ENCODE measurements at places on chromosomes 12 and 14.

- DNase-seq, result no peak
These were observed 134.3 kb downstream of the MED13L start for GRCh38 chr12:116142936-116143898.

- DNase-seq, result no peak
These were observed 17.9 kb upstream of the RCOR1 start for GRCh38 chr14:102574281-102575159.

DNA sequence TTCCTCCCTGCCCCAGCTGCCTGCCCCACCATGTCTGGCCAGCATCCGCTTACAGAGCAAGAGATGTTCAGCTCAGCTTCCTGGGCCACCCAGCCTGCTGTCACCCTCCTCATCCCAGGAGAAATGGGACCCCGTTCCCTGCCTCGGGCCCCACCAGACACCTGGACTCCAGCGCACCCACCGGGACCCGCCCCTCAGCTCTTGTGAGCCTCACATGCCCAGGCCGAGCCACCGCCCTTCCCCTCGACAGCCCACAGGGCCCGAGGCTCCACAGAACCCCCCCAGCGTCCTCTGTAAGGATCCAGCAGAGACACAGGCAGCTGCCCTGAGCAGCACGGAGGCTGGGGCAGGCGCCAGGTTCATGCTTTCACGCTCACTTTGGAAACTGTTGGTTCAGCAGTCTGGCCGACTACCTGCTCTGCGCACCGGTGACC is 18.4 kb upstream of the C14orf180 start:
- DNase-seq, result no peak

DNA sequence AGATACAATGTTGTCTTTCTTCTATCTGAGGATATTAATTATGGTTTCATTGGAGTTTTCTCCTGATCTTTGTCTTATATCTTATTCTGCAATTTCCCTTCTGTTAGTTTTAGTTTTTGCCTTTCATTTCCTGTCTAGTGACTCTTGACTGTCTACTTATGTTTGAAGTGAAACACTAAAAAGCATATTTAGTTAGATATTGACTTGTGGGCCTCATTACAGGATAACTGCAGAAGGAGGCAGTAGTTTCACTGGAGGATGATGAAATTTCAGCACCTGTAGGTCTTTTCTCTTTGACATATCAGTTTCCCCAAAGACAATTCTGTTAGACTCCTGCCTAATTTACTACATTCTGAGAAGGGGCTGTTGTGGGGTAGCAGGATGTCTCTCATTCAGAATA is 97.5 kb upstream of the NEDD1 start:
- DNase-seq, result no peak

GRCh38 chr14:23588884-23589598 is 10.5 kb upstream of the JPH4 start:
- peak; percentile 81 for DNase-seq

DNA sequence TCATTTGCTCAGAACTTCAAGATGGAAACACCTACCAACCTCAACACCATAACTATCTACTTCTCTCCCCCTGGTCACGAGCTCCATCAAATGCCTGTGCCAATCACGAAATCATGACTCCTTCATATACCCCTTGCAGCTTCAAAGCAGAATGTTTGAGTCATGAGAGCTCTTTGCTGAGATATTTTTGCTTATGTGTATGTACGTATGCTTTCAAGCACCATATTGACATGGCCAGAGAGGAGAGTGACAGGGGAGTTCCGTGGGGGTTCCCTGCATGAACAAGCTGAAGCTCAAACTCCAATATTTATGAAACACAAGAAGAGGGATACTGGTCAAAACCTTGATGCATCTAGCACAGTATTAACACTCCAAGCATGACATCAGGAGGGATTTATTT is 374.4 kb downstream of the DPF3 start:
- no peak for DNase-seq

- no peak for DNase-seq
These were observed 210.4 kb upstream of the NUDT4 start for GRCh38 chr12:93167331-93167730.

DNA sequence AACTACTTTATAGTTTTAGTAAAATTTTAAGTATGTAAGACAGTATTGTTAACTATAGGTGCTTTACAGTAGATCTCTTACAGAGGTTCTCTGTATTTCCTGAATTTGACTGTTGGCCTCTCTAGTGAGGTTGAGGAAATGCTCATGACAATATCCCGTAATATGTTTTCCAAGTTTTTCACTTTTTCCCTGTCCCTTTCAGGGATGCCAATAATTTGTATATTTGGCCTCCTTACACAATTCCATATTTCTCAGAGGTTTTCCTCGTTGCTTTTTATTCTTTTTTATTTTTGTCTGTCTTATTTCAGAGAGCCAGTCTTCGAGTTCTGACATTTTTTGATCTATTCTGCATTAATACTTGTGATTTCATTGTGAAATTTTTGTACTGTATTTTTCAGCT is 233.7 kb upstream of the PDE3A start:
- DNase-seq, result no peak

DNA sequence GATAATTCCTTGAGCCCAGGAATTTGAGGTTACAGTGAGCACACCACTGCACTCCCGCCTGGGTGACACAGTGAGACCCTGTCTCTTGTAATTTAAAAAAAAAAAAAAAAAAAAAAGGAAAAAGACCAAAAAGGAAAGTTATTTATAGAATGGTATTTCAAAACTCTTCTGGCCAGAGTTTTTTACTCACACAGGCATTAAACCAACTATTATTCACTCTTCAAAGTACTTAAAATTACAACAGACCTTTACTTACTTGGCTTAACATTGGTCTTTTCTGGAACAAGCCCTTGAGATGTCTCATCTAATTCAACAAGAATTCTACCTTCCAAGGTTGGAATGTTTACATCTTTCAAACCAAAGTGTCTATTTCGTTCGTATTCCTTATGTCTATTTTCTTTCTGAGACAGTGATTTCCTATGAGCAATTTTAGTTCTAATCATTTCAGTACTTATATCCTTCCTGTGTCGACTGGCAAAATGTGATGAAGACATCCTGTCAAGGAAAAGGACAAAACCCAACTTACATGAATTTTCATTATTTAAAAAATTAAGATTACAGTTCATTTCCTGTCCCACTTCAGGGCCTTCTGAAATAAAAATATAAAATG is 2.6 kb downstream of the DLGAP5 start:
- no peak for DNase-seq

GRCh38 chr12:71872972-71873371 is 33.4 kb downstream of the TBC1D15 start:
- DNase-seq, result no peak

DNA sequence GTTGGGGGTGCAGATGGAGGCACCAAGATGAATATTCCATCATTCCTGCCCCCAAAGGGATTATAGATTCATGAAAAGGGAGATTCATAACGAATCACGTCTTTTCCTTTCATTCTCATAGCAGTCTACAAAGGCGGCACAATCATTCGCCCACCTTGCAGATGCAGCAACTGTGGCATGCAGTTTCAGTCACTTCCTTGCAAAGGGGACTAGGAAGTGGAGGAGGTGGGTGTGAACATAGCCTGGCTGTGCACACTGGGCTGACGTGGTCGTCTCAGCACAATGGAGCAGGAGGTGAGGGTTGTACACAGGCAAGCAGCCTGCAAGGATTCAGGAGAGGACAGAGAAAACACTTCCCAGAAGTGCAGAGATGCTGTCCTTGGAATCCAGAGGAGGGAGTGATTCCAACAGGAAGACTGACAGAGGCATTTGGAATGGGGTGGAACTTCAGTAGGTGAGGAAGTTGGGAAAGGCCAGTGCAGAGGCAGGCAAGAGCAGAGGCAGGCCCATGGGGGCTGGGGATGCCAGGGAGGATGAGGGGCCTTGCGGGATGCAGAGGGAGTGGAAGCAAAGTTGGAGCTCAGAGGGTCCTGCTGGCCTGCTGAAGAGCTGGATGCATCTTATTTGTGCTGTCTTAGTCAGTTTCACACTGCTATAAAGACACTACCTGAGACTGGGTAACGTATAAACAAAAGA is 21.9 kb upstream of the PPP2R5C start:
- no peak for DNase-seq

DNA sequence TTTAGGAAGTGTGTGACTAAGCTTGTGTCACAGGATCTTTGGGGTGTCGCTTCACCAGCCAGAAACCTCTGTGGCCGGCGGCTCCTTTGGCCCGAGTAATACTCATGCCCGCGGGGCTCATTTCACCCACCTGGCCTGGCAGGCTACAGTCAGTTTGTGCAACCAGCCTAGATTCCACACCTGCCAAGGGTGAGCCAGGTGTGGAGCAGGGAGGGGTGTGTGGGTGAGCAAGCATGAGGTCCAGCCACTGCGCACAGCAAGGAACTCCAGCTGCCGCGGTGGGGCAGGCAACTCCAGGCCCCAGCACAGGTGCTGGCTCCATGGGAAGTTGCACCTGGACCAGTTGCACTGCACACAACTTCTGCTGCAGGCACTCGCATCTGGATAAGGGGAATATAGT is 462.3 kb upstream of the LRFN5 start:
- no peak for DNase-seq

- no peak for DNase-seq
These were observed 173.1 kb upstream of the RTL1 start for GRCh38 chr14:101076451-101077198.

GRCh38 chr14:74084277-74085046 is at the start of the genes ALDH6A1 and LIN52:
Gene ALDH6A1 (minus strand): TSS chr14:74084453. CDS start chr14:74084394, 59 bp downstream.
Gene LIN52 (plus strand): TSS chr14:74084956. CDS start chr14:74084975, 19 bp downstream.
- DNase-seq, result peak; percentile 100

- no peak for DNase-seq
These were observed 20.2 kb downstream of the P2RX2 start for GRCh38 chr12:132638541-132639408.

DNA sequence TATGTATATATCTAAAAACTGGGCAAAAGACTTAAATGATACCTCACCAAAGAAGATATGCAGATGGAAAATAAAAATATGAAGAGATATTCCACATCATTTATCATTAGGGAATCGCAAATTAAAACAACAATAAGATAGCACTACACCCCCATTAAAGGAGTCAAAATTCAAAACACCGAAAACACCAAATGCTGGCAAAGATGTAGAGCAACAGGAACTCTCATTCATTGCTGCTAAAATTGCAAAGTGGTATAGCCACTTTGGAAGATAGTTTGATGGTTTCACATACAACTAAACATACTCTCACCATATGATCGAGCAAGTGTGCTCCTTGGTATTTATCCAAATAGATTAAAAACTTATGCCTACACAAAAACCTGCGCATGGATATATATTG is 131.5 kb upstream of the BCL2L14 start:
- no peak for DNase-seq

- DNase-seq, result no peak
These were observed 1.1 kb downstream of the ETV6 start for GRCh38 chr12:11650286-11651281.

- DNase-seq, result no peak
These were observed 79.4 kb upstream of the HIF1A start for GRCh38 chr14:61615743-61616523.

- DNase-seq, result no peak
These were observed 38.0 kb upstream of the WSCD2 start for GRCh38 chr12:108090932-108091678.

DNA sequence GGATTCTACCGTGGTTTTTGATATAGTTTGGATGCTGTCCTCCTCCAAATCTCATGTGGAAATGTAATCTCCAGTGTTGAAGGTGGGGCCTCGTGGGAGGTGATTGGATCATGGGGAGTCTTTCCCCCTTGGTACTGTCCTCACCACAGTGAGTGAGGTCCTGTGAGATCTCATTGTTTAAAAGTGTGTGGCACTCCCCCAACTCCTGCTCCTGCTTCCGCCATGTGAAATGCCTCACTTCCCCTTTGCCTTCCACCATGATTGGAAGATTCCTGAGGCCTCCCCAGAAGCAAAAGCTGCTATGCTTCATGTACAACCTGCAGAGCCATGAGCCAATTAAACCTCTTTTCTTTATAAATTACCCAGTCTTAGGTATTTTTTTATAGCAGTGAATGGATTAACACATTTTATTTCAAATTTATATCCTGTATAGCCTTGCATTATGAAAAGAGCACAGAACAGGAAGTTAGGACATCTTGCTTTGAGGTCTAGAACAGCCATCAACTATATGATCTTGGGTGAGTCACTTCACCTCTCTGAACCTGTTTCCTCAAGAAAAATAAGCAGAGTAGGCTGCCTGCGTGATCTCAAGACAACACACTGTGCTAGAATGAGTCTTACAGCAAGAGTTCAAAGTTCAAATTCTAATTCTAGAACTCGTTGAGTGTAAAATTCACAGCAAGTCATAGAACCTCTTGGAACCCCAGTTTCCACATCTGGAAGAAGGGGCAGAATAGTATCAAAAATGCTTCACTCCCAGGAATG is 160.9 kb upstream of the EEA1 start:
- no peak for DNase-seq

- no peak for DNase-seq
These were observed 204.9 kb downstream of the DAD1 start for GRCh38 chr14:22384167-22384549.

GRCh38 chr12:2179953-2180736 is 127.4 kb downstream of the CACNA1C start:
- no peak for DNase-seq

- DNase-seq, result no peak
These were observed 536.3 kb downstream of the SLC6A15 start for GRCh38 chr12:84376320-84376719.

- no peak for DNase-seq
These were observed 361.8 kb downstream of the C12orf50 start for GRCh38 chr12:87667378-87667777.

DNA sequence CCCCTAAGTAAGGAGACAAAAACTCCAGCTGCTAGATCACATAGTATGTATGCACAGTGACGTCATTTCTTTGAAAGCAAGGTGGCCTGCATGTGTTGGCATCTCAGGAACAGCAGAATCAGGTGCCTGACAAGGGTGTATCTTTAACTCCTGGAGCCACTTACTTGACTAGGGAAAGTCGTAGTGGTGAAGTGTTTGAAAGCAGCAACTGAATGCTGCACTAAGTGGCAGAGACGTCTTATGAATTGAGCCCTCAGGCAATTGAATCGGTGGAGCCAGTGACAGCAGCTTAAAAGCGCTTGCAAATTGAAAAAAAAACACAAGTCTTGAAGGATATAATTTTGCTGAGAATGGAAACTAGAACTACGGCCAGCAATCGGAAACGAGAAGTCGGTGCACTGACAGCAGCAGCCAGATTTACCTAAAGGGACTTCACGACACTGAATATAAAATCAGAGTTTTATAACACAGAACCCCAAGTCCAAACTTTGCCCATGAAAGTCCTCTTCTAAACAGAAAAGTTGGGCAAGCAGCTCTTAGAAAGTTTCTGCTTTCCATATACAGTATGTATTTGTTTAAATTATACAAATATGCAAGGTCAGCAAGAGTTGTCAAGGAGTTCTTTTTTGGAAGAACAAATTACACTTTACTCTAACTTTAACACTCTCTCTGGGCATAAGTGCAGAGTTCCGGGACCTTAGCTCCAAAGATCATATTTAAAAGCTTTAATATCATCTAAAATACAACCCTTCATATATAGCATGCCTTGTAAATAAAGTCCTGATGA is 1.1 kb downstream of the IGF1 start:
- no peak for DNase-seq

DNA sequence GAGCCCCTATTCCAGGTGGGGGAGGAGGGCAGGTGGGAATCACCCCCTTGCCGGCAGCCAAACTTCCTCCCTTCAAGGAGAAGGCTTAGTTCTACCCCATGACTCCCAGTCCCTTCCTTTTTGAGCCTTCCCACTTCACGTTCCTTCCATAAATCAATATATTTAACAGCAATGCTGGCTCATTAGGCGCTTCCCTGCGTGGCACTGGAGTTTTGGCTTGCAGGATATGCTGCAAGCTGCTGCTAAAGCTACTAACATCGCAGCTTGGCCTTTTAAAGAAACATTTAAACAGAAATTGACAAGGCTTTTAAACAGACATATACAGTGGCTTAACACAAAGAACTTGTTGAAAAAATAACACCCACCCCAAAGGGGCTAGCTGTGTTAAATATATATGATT is 308.0 kb upstream of the FKBP4 start:
- no peak for DNase-seq
